Stimulated activated naive B cell treated with anti-CD40 and anti-IgM and Interleukin-4, amounts not matched to agents 10 μg/mL and 1 μg/mL and 100 μg/mL, for 72 hours (primary cell): ENCODE measurements at places on chromosomes 3 and 15.
A peak's percentile ranks its signal among the peaks of the same experiment; 100 is the strongest.

GRCh38 chr15:89377024-89377841 is 42.6 kb upstream of the POLG start:
- DNase-seq = no peak

DNA sequence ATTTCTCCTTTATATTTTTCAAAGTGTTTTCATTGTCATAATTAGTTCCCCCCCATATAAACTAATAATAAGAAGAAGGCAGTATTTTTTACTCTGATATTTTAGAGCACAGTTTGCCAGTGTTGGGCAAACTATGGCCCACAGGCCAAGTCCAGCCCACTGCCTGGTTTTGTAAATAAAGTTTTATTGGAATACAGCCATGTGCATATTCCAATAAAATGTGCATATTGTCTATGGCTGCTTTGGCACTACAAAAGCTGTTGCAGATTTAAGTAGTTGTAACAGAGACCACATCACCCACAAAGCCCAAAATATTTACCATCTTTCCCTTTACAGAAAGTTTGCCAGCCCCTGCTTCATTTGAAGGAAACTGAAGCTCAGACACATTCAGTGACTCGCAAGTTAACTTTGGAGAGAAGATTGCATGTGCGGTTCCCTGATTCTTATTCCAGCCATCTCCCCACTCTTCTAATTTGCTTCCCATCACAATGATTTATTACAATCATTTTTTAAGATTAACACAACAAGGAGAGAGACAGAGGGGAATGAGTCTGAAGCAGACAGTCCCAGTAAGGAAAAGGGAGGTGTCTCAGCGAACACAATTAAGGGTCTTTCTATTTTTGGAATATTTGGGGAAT is 48.9 kb downstream of the RFTN1 start:
- no peak for DNase-seq

DNA sequence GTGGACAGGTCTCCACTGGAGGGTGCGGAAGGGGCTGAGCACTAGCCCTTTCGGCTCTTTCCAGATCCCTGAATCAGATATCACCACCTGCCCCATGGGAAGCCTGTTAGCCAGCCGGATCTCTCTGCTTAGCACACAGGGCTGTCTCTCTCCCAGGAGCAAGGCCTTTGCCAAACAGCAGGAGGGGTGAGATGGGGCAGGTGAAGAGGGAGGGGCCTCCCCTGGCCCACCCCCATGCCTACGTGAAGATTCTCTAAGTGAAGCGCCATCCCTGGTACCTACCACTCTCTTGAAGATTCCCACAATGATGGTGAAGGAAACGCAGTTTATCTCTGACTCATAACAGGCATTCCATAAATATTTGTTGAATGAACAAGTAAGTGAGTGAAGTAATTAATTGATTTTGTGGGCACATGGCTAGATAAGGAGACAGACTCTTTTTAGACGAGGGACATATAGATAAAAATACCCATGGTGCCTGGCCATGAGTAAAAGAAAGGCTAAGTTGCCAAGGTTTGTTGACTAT is 19.6 kb upstream of the HCN4 start:
- DNase-seq = no peak

DNA sequence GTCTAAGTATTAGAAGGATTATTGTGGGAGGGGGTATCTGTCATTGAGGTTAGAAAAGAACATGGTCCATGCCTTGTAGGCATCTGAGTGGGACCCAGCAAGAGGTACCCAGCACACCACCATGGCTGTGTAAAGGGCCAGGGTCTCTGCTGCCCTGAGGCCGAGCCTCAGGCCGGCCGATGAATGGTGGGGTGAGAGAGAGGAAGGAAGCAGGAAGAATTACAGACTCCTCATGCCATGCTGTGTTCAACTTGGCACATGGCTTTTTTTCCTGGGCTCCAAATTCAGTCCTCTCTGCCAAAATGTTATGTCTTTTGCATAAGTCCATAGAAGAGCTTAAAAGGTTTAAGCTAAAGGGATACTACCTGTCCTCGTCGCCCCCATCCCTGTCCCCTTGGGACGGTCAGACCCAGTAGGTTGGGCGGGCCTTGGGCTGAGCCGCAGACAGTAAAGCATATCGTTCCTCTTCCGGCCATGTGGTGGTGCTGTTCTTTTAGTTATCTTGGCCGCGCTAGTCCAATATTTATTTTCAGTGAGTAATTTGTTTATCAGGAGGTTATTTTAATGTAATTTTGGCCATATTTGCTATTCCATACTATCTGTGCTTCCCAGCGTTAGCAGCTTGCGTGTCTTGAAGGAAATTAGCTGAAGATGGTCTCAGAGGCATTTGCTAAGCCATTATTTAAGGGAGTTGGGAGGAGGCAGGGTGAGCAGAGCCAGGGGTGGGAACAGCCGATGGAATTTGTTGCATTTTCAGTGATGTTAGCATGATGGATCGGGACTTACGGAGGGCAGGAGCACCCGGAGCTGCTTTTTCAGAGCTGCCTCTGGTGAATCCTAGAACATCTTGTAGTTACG is 152.4 kb downstream of the AGBL1 start:
- no peak for DNase-seq

- no peak for DNase-seq
Measured at GRCh38 chr3:13539292-13539638, 9.7 kb upstream of the FBLN2 start.

DNA sequence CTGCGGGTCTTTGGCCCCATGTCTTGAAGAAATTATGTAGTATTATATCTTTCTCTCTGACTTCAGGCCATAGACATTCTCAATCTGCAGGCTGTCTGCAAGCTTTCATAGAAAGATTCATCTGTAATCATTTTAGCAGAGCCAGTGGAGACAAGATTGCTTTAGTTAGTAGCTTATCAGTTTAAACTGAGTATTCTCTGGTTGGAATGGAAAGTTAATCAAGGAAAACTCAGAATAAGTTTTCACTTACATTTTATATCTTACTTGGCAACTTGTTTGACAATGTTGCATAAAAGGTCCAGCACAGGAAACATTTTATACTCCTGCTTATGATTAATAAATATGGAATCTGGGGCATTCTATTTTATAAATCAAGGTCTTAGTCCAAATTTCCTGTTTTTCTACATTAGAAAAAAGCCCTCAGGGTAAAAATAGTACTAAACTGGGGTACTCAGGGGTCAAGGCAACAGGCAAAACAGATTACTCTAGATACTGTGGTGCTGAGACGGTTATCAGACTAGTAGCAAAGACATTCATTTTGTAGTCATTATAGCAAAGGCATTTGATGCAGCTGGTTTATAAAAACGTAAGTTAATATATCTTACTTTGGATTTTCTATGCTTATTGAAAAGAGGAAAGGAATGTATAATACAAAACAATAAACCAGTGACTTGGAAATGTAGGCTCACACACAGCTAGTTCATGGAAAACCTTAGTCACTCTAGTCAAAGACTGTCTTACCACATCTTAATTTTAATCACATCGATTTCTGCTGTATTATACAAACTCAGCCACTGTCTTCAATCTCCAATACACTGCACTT is 45.2 kb upstream of the FILIP1L start:
- DNase-seq = no peak

- no peak for DNase-seq
Measured at GRCh38 chr3:134709561-134710312, 58.9 kb upstream of the KY start.

DNA sequence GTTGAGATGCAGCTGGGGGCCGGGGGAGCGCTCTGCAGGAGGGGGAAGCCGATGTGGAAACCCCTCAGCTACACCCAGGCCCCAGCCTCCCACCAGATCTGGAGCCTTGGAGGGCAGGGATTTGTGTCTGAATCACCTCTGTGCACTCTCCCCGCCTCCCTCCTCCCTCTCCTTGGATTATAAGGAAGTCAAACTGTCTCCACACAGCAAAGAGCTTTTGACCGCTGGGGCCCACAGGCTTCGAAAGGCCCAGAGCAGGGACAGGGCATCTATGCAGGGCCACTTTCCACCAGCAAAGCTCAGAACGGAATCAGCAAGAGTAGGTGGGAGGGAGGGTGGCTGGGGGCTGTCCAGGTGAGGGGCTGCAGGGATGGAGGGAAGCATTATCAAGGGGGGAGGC is 68.9 kb downstream of the IQSEC1 start:
- no peak for DNase-seq

GRCh38 chr3:65875393-65876027 is 163.2 kb downstream of the MAGI1 start:
- no peak for DNase-seq

- no peak for DNase-seq
Measured at GRCh38 chr3:179227349-179227748, 23.6 kb downstream of the KCNMB3 start.

DNA sequence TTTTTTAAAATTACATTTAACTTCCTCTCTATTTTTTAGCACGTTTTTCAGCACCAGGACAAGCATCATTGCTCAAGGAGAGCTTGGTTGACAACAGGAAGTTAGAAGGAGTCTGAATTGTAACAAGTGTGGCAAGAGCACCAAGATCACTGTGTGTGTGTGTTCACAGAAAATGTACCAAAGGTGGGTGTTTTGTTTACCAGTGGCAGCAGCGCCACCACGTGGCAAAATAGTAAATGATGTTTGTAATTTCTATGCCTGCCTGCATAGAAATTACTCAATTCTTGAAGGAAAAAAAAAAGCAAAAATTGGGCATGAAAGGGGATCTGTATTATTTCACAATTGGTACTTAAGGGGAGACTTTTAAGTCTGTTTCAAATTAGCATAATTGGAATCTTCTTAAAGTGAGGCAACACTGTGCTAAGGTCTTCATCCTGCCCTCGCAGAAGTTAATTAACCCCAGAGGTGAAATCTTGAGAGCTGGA is 7.4 kb upstream of the U2SURP start:
- DNase-seq = peak; percentile 20

GRCh38 chr3:135419155-135419554 is 546.4 kb upstream of the PPP2R3A start:
- DNase-seq = no peak

DNA sequence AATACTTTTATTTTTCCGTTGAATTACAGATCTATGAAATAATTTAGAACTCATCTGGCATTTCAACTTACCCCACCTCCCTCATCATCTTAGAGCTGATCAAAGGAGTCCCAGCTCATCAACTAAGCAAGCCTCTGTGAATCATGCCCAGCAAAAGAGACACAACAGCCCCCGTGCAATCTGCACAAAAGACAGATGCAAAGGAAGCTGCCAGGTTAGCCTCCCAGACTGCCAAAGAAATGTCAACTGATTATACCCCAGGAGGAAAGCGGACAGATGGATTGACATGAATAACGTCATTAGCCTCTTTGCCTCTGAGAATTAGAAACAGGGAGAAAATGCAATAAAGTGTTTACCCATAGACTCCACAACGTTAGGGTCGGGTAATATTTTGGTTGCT is 75.0 kb downstream of the GABRB3 start:
- DNase-seq = no peak

DNA sequence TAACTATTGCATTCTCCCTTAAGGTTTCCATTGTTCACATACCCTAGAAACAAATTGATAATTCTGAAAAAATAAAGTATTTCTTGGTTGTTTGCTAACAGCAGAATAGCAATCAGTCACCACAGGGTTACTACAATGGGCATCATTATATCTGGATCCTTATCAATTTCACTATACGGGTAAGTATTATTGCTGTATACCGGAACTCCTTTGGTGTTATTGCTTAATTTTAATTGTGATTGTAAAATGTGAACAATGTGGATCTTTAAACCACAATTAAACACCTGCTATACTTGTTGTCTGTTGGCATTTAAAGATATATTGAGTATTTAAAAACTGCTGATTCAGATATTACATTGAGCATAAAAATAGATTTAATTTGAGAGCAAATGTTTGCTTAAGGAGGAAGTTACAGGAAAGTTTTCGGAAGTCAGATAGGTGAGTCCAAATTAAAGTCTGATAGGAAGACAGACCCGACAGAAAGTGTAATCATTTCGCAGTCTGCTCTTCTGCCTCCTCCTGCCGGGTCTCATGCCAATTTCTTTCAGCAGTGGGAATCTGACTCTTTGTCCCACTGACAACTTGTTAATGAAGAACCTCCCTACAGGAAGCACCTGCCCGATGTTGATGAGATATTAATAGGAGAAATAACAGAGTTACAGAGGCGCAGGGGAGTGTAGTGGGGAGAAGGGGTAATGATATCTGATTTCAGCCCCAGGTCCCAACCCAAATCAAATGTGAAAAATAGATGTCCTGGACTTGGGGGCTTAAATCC is 169.7 kb upstream of the TBC1D5 start:
- no peak for DNase-seq
